ENCODE measurements at places on chromosomes 2 and 18.
A peak's percentile ranks its signal among the peaks of the same experiment; 100 is the strongest.

GRCh38 chr2:145854039-145854755 is 1334.3 kb upstream of the ZEB2 start:
- no peak for DNase-seq

GRCh38 chr2:221225752-221226151 is 346.4 kb downstream of the EPHA4 start:
- DNase-seq, result no peak

DNA sequence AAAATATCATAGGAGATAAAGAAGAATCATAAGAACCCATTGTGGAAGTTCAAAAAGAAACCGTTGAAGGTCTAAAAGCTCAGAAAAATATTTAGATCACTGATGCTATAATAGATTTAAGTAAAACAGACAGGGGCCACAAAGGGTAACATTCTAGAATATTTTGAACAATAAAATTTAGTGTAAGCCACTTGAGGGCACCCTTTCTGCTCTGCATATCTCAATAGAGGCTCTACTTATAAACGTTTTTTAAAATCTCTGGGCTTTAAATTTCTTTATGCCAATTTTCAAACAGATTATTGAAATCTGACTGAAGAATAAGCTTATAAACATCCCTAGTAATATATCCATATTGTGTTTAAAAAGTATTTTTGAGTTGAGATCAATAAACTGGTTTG is 57.6 kb upstream of the IL1RL1 start:
- DNase-seq, result peak; percentile 35

GRCh38 chr2:156379071-156379470 is 46.5 kb upstream of the NR4A2 start:
- DNase-seq, result no peak

- no peak for DNase-seq
These were observed 93.7 kb upstream of the SRD5A2 start for GRCh38 chr2:31674446-31674845.

- no peak for DNase-seq
These were observed 134.7 kb upstream of the CCDC150 start for GRCh38 chr2:196504788-196505187.

DNA sequence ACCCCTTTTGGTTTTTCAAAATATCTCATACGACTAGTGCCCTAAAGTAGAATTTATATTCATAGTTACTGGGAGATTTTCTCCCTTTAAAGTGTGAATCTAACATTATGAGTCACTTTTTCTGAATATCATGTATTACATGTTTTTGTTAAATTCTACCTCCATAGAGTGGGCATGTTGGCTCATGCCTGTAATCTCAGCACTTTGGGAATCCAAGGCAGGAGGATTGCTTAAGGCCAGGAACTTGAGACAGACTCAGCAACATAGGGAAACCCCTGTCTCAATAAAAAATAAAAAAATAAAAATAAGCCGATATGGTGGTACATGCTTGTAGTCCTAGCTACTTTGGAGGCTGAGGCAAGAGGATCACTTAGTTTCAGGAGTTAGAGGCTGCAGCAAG is 45.3 kb upstream of the UNC80 start:
- no peak for DNase-seq

DNA sequence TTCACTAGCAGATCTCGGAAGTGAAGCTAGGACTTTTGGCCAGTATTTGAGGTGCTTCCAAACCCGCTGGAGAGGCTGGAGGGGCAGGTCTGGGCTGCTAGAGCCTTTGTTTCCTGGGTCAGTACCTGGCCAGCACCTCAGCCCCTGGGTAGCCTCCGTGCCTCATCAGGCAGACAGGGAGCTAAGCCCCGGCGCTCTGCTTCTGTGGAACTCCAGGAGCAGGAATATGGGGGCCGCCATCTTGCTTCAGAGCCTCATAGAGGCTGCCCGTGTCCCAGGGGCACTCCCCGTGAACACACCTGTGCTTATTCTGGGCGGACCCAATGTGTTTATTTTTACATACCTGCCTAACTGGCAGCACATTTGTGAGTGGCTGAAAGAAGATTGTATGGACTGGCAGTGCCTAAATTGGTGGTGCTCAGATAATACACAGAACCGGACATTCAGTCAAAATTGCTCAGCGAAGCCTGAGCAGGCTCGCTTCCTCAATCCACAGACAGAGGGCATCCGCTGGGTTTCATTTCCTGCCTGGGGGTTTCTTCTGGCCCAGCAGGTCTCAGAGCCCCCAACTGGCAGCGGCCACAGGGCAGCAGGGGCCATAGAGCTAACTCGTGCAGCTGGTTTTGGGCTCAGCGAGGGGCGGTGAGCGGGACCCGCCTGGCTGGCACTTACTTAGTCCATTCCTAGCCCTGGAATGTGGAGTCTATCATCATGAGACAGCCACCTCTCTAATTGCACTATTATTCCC is 176.8 kb upstream of the ALKAL2 start:
- DNase-seq, result no peak

GRCh38 chr18:77658299-77658662 is 408.6 kb downstream of the GALR1 start:
- no peak for DNase-seq

GRCh38 chr2:212898011-212898410 is 253.4 kb downstream of the IKZF2 start:
- DNase-seq, result no peak

- DNase-seq, result no peak
These were observed 12.8 kb upstream of the KIAA2012 start for GRCh38 chr2:202060218-202060617.

GRCh38 chr18:6666012-6666685 is 63.4 kb upstream of the ARHGAP28 start:
- DNase-seq, result no peak

DNA sequence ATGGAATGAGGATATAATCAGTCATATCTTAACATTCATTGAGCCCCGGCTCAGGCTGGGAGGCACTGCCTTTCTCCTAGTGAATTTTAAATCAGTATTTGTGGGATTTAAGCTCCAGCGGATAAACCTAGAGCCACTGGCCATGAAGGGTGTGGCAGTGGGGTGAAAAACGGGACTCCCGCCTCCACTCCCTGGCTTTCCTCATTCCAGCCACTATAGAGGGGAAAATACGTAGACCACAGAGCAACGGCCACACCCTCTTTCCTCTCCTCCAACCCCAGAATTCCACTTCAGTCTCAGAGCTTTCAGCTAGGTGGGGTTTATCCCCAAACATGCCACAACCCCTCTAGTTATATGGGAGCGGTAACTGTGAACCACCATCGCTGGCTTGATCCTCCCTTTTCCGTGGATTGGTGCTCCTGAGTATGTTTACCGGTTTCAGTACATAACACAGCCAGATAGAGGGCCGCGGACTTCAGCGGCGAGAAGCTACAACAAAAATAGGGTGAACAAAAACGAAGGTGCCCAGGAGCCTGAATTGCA is 70.6 kb upstream of the ITGB6 start:
- DNase-seq, result no peak

GRCh38 chr2:11553661-11554398 is 20.0 kb downstream of the GREB1 start:
- peak; percentile 73 for DNase-seq

GRCh38 chr18:68922392-68922791 is 124.5 kb downstream of the CCDC102B start:
- DNase-seq, result no peak

All from suppressor macrophage (primary cell).